ENCODE measurements at places on chromosomes 2 and 18.

DNA sequence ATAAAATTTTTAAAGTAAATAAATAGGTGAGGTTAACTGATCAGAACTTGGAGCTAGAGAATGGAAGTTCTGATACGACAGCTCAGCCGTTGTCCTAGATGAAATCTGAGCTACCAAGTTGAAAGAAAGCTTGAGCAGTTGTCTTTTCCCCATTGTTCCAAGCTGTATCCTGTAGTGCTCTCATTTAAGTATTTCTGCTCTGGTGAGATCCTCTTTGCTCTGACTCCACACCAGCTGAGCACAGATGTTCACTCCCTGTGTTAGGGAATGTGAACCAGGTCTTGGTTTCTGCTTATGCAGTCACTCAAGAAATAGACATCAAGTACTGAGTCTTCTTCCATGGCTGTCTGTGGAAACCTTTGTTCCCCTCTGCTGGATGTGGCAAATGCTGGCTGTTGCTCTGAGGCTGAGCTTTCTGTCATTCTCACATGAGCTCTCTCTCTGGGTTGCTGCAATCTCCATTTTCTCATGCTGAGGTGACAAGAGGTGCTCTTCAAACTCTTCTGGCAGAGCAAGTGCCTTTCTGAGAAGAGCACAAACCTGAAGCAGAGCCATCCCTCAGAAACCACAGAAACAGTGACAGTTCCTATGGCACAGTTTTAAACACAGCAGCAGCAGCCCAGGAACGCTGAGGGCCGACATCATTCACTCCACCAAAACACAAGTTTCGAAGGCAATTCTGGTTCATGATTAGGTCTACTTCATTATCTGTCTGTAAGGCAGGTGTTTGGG, 194.1 kb downstream of the SP3 start:
- DNase-seq: no peak

DNA sequence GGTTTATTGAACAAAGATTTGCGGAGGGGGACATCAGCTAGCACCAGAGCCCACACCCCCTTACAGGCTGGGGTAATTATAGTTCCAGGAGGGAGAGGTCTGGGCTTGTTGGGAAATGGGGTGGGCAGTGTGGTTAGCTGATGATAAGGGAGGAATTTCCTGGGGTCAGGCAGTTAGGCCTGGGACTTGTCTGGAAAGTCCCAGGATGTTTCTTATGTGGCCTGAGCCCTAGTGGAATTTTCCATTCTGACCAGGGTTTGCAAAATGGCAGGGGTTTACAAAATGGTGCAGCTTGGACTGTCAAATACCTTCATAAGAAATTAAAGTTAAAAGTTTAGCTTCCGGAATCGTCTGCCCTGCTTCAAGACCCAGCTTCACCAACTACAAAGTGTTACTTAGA, 199.1 kb downstream of the FBXO15 start:
- DNase-seq: no peak

DNA sequence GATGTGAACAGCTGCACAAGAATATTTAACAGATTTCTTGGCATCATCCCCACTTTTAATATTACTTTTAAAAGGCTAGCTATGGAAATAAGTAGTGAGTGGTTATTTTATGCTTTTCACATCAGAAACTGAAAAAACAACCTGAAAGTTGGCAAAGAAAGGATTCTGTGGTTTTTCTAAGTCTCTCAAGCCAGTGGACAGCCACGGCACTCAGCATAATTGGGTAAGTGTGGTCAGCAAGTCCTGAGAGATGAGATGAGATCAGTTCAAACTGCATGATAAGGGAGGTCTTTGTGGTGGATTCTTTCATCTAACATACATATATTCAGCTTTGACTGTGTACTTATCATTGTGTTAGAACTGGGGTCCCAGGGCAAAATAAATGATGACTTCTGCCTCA, 105.2 kb downstream of the LYPD6B start:
- no peak for DNase-seq

- no peak for DNase-seq
These were observed 40.6 kb downstream of the FASTKD2 start for GRCh38 chr2:206805887-206806607.

GRCh38 chr2:72097276-72097675, 50.4 kb downstream of the CYP26B1 start:
- DNase-seq: no peak

DNA sequence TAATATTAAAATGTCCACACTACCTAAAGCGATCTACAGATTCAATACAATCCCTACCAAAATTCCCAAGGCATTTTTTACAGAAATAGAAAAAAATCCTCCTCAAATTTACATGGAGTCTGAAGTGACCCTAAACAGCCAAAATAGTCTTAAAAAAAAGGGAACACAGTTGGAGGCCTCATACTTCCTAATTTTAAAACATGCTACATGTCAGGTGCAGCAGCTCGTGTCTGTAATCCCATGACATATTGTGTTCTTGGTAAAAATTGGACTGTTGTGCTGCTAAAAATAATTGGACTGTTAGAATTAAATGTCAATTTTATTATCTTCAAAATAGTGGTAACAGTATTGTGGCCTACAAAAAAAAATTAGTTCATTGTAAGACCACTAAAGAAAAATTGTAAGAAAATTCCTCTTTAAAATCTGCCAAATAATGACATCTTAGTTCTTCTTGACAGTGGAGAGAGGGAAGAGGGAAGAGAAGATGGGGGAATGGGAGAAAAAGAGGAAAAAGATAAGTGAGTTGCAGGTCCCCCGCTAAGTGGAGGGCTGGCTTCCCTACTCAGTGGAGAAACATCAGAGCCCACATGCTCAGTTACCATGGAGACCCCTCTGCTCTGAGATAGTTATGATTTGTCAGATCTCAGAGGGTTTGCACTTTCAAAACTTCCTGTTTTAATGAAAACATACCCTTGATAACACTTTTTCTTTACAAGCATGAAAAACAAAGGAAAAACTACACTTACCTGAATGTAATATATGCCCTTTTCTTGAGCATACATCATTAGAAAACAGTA, 46.5 kb downstream of the UNC50 start:
- no peak for DNase-seq

- DNase-seq: peak; percentile 41
These were observed 135.5 kb upstream of the MC4R start for GRCh38 chr18:60508108-60508507.

DNA sequence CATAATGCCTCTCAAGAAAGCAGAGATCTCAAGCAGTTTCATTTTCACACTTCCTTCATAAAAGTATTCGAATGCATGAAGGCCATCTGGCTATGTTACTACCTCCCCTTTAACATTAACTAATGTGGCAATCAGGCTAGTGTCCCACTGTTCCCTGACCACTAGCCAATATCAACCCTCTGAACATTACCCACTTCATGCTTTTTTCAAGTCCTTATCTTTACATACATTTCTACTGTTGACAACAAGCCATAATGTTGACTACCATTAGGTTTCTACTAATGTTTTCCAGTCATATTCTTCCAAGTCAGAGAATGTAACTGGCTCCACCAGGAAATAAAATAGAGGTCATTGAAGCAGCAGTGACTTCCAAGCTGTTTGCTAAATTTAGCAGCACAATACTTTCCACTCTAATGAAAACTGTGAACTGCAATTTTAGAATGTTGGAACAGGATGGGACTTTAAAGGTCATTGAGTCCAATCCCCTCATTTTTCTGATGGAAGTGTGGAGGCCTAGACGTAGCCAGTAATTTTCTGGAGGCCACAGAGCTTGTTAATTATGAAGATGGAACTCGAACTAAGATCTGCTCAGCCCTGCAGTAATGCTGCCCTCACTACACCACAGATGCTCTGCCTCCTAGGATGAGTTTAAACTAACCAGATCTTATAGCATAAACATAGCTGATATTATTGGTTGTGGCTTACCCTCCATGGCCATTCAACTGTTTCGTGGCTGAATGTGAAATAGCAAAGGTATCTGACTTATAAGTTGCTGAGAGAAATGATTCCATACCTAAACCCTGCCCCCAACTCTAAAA, 630 bp upstream of the PPP1R1C start:
- DNase-seq: no peak

- DNase-seq: no peak
These were observed 60.1 kb downstream of the KCNF1 start for GRCh38 chr2:10971888-10972260.

- no peak for DNase-seq
These were observed 204.8 kb downstream of the KLHL29 start for GRCh38 chr2:23589739-23590138.

DNA sequence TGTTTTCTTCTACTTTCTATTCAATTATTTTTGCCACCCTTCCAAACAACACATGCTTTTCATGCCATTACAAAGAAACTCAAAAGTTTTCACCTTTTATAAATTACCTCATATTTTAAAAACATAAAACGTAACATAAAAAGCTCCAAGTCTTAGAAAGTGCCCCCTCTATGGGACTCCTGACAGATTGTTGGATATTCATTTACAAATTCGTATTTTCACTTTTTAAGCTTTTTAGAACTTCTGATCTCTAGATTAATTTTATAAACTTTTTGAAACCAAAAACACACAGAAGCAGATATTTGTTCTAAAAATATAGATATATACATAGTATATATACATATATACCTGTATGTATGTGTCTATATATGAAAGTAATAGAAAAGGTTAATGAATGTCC, 1.5 kb downstream of the COL5A2 start:
- no peak for DNase-seq

DNA sequence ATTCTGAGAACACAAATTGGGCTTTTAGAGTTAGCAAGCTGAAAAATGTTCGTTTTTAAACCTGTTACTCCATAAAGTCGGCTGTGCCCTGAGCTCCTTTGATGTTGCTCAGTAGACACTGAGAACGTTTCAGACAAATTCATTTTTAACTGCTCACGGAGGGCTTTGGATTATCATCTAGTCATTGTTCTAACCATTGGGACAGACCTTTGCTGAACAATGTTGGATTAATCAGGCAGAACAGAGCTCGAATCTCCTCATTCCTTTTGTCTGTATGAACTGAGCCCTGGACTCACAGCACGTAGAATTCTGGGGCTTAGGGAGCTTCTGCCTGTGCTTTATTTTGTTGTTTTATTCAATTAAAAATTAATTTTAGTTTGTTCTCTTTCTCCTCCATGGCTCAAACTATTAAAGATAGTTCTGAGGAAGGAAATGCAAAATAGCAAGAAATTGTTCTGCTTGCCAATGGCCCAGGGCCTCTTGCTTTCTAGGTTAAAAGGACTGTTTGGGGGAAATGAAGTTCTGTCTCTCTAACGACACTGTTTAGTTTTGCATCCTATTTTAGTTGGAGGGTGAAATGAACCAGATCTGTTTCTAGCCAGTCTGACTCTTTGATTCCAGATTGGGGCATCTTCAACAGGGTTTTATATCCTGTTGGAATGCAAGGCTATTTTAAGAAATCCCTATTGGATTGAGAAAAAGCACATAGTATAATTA, 114.7 kb upstream of the CXCR4 start:
- no peak for DNase-seq

GRCh38 chr2:85564144-85564563, 2.9 kb upstream of the GGCX start:
- DNase-seq: no peak

GRCh38 chr2:98937906-98938305, 1.9 kb upstream of the CRACDL start:
- no peak for DNase-seq

DNA sequence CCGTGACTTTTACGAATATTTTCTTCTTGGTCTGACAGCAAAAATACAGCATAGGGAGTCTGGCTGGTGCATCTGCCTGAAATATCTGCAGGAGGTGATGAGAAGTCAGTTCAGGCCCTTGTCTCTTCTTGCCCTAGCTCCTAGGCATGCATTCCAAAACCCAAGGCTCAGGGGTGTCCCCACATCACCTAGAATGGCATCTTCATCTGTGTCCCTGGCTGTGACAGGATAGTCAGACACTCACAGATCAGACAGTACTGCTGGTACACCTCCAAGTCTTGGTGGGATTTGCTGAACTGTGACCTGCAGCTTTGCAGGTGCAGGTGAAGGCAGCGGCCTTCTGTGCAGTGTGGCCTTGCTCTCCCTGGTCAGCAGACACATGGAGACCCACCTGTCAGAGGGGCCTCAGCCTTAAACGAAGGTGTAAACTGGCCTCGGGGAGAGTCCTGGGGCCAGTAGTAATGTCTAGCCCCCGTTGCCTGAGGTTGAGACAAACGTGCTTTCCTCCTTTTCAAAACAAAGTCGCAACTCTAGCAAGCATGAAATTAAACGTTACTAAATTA, 42.8 kb downstream of the MBP start:
- no peak for DNase-seq

- DNase-seq: no peak
These were observed 298.5 kb downstream of the PAX3 start for GRCh38 chr2:222000326-222000725.

DNA sequence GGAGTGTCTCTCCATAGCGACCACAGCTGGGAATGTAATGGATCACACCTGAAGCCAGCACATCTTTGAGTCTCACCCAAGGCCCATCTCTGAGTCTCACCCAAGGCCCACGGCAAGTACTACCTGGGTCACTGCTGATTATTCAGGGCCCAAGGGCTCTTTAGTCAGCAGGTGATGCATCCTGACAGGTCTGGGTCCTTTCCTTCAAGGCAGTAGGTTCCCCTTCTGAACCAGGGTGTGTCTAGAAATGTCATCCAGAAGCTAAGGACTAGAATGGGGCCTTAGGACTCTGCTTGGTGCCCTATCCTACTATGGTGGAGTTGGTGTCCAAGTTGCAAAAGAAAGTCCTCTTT, 248.1 kb downstream of the ZNF385B start:
- DNase-seq: no peak

DNA sequence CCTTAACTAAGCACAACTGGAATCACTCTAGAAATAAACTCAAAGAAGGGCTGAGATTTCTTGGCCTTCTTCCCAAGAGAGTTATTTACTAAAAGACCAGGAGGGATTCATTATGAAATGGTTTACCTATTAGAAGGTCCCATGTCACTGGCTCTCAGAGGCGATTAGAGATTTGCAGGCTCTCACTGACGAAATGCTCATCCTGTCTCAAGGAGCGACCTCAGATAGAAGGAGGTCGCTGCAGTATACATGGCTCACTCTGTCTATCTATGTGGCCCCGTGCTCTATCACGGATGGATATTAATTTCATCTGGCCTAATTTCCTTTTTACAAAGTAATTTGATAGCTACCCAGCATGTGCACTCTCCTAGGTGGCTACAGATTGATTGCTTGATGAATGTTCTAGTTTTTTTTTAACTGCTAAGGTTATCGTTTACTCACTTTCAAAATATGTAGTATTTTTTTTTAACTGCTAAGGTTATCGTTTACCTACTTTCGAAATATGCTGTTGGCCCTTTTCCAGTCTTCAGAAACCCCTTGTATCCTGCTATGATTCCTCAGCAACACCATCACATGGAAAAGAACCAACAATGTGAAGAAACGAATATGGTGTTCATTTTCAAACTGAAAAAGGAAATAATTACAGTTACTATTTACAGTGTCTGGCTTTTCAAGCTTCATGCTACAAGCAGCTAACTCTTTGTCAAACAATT, 9.1 kb downstream of the SMIM21 start:
- no peak for DNase-seq

DNA sequence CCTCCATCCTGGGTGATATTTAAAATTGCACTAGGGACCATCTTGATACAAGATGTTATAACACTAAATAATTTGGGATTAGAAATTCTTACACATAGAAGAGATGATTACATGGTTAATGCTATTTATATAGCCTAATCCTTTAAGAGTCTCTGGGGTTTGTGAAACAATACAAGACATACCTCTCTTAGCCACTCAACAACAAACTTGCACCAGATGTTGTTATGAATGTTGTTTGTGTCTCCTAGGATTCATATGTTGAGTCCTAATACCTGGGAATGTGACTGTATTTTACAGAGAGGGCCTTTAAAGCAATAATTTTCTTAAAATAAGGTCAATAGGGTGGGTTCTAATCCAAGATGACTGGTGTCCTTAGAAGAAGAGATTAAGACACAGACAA, 678.3 kb downstream of the NYAP2 start:
- DNase-seq: no peak
